ENCODE measurements at places on chromosomes 2 and 18. TPM values are rescaled to one million over a fixed set of nuclear protein-coding genes. Genes with fewer than 3 reads are reported as not detected.

ABCA12 gene
- polyA plus RNA-seq: not detected

TMEM169 gene
- 0.92 TPM for polyA plus RNA-seq

PSMD14 gene
- polyA plus RNA-seq: 29.3 TPM

MBD2 gene
- 11.6 TPM for polyA plus RNA-seq

GKN2 gene
- polyA plus RNA-seq: not detected

ANKAR gene
- 1.7 TPM for polyA plus RNA-seq

DSG1 gene
- polyA plus RNA-seq: not detected

PCARE gene
- polyA plus RNA-seq: not detected

COX7A2L gene
- polyA plus RNA-seq: 144 TPM

NAT8 gene
- not detected for polyA plus RNA-seq

PRKAG3 gene
- polyA plus RNA-seq: not detected

WDR7 gene
- 4.3 TPM for polyA plus RNA-seq

LIPG gene
- polyA plus RNA-seq: not detected

ATOH8 gene
- 2.1 TPM for polyA plus RNA-seq

SPP2 gene
- not detected for polyA plus RNA-seq
